ENCODE measurements at places on chromosomes 4 and X. TPM values are rescaled to one million over a fixed set of nuclear protein-coding genes. Genes with fewer than 3 reads are reported as not detected.
A peak's percentile ranks its signal among the peaks of the same experiment; 100 is the strongest.

UGT8 gene
- 0.32 TPM for total RNA-seq

USP26 gene
- not detected for total RNA-seq

GPR82 gene
- total RNA-seq: not detected

MAGEA1 gene
- total RNA-seq: not detected

PDHA2 gene
- not detected for total RNA-seq

MAGEB17 gene
- 0.30 TPM for total RNA-seq

HSFX1 gene
- 2.0 TPM for total RNA-seq

PFKFB1 gene
- 0.35 TPM for total RNA-seq

RPL9 gene
- 532 TPM for total RNA-seq

LARP7 gene
- 52.9 TPM for total RNA-seq

HELT gene
- total RNA-seq: not detected

FGF13 gene
- total RNA-seq: 1.2 TPM

- no peak for DNase-seq
Measured at GRCh38 chr4:182616476-182616875, 300.7 kb downstream of the DCTD start.

DNA sequence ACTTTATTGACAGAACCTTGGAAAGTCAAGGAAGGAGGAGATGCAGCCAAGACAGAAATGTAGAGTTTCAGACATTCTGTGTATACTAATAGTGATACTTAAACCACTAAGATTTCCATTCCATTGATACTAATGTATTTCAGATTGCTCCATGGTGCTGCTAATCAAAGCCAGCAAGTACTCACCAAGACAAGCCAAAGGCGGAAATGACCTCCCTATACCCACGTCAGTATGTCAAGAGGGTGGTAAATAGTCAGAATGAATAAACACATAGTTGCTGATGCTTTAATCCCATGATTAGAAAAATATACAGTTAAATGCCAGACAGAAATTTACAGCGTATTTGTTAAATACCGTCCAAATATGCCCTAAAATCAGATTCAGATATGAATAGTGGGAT is 417.8 kb upstream of the INTU start:
- no peak for DNase-seq

GRCh38 chr4:137694138-137694537 is 161.8 kb upstream of the PCDH18 start:
- DNase-seq: no peak

GRCh38 chr4:110898290-110898689 is 275.4 kb upstream of the PITX2 start:
- no peak for DNase-seq

DNA sequence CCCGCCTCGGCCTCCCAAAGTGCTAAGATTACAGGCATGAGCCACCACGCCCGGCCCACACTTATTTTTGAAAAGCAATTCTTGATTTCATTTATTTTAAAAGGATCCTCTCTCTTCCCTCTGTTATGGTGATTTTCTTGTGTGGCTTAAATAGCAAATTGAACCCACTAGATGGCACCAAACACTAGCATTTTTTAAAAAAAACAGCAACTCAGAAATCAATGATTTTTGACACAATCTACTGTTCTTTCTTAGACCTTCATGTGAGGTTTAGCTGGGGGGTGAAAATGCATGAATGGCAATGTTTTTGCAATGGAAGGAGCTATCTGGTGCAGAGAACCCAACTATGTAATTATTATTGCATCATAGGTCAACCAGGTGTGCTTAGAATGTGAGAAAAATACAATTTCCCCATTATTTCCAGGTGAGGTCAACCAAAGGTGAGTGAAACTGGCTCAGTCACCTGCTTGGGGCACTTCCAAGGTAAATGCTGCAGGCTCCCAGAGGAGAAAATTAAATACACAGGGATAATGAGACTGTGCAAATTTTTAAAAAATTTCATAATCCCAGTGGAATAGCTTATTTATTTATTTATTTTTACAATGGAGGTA is 226.7 kb upstream of the PRKX start:
- no peak for DNase-seq

DNA sequence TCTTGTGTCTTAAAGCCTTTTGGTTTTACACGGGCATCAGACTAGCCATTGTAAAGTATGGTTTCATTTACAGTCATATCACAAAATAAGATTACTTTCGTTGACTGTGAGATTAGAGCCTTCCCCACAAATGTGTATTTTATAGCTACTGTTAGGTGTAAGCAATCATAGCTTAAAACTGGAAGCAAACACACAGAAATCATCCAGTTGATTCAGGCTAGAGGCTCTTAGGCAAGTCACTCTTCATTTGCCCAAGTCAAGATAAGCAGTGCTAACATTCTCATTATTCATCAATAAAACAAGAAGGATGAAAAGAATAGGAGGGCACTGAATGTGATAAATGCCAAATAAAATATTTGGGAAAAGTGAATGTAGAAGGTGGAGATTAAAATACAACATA is 448.7 kb upstream of the FAM241A start:
- no peak for DNase-seq

DNA sequence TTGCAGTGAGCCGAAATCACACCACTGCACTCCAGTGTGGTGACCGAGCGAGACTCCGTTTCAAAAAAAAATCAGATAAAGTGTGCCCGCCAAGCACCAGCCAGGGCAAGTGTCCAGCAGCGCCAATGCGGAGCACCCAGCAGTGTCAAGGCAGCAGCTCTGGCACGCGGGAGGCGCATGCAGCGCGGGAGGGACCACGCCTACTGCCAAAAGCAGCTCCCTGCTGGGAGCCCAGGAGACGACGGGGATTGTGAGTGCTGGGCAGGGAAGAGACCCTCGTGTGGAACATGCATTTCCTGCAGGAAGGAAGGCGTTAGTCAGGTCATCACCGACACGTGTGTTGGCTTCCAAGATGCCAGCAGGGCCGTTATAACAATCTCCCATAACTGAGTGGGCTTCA is 10.4 kb downstream of the FAM53A start:
- no peak for DNase-seq

- no peak for DNase-seq
Measured at GRCh38 chr4:95314573-95314972, 234.2 kb downstream of the UNC5C start.

DNA sequence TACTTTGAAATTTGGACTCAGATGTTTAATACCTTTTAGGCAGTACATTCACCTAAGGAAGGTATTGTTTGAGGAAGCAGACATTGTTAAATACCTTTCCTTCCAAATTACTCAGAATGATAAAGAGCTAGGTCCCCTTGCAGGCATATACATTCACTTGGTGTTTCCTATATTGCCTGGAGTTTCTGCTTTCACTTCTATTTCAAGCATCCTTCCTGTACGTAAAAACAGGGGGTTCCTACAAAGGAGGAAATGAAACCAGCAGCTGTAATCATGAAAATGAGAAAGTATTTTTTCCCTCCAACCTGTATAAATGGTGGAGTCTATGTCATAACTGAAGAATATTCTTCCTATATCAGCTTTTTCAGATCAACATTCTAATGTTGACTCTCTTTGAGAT is 90.4 kb upstream of the RASGEF1B start:
- DNase-seq: no peak

GRCh38 chr4:176549161-176549865 is 229.5 kb downstream of the SPCS3 start:
- DNase-seq: no peak

GRCh38 chrX:39848243-39848642 is 249.5 kb downstream of the BCOR start:
- no peak for DNase-seq

GRCh38 chr4:139619644-139620043 is 46.0 kb upstream of the MGST2 start:
- DNase-seq: no peak

DNA sequence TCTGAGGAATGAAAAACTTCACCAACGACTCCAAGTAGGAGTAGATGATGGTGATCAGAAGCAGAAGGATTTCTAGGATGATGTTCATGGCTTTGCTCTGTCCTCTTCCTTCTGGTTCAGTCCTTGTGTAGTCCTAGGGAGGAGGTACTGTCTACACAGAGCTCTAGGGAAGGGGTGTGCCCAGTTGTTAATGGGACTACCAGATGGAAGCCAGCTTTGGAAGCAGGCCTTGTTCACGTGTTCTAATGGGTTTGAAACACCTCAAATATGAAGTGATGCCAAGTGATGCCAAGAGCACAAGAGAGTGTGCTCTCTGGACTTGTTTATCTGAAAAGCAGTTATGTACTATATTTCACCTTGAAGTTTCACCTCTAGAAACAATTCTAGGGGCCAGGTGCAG is at the start of gene HSD17B13:
Gene HSD17B13 (minus strand): TSS at position 129 of the 400 bp plus-strand sequence. CDS start 41 bp downstream, at position 88.
- no peak for DNase-seq

DNA sequence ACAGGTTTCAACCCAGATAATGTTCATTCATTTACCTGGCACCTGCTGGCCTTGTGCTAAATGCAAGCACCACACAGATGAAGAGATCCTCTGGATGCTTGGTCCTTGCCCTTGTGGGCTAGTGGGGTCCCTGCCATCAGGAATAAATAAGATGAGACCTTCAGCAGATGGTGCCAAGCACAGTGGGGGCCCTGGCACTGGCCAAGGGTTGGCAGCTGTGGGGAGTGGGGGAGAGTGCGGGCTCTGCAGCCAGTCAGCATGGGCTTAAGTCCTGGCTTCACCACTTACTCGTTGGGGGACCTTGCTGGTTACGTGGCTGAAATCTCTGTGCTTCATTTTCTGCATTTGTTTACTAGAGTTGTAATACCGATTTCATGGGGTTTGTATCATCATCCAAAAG is 6.9 kb downstream of the LAP3 start:
- DNase-seq: no peak

- no peak for DNase-seq
Measured at GRCh38 chrX:38205039-38205438, 15.6 kb downstream of the SRPX start.

- DNase-seq: no peak
Measured at GRCh38 chrX:71178908-71179307, 34.3 kb downstream of the NLGN3 start.

DNA sequence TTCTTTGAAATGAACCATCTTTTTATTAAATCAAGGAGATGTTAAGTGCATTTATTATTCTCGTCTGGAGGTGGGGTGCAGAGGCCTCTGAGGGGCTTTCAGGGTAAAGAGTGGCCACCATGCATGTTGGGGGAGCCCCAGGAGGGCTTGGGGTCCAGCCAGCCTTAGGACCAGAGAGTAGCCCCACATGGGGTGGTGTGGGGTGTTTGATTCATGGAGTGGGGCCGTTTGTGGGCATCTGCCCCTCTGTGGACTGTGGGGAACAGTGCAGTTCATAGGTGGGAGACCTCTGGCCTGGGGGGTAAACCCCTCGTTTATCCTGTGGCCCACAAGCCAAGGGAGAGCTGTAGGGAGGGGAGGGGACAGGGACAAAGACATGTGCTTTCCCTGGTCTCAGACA is 26.9 kb downstream of the HTRA3 start:
- peak; percentile 41 for DNase-seq

- DNase-seq: no peak
Measured at GRCh38 chr4:106796876-106797275, 239.2 kb downstream of the DKK2 start.

GRCh38 chr4:174380699-174381439 is 97.2 kb downstream of the CEP44 start:
- DNase-seq: no peak

DNA sequence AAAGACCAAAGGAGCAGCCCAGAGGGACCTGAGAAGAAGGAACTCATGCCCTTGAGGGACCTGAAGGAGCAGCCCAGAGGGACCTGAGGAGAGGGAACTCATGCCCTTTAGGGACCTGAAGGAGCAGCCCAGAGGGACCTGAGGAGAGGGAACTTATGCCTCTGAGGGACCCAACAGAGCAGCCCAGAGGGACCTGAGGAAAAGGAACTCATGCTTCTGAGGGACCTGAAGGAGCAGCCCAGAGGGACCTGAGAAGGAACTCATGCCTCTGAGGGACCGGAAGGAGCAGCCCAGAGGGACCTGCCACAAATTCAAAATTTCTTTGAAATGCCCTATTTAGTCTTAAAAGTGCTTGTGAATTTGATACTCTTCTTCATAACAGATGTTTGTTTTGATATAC is 48.5 kb upstream of the TMEM154 start:
- no peak for DNase-seq

GRCh38 chr4:16687845-16688244 is 210.6 kb downstream of the LDB2 start:
- DNase-seq: no peak

GRCh38 chr4:26030260-26030667 is 116.2 kb downstream of the SMIM20 start:
- no peak for DNase-seq

GRCh38 chrX:152632445-152633097 is 5.1 kb upstream of the GABRQ start:
- no peak for DNase-seq

- no peak for DNase-seq
Measured at GRCh38 chrX:33204889-33205288, 6.5 kb downstream of the DMD start.

- DNase-seq: no peak
Measured at GRCh38 chr4:168241953-168242352, 76.6 kb downstream of the DDX60 start.

DNA sequence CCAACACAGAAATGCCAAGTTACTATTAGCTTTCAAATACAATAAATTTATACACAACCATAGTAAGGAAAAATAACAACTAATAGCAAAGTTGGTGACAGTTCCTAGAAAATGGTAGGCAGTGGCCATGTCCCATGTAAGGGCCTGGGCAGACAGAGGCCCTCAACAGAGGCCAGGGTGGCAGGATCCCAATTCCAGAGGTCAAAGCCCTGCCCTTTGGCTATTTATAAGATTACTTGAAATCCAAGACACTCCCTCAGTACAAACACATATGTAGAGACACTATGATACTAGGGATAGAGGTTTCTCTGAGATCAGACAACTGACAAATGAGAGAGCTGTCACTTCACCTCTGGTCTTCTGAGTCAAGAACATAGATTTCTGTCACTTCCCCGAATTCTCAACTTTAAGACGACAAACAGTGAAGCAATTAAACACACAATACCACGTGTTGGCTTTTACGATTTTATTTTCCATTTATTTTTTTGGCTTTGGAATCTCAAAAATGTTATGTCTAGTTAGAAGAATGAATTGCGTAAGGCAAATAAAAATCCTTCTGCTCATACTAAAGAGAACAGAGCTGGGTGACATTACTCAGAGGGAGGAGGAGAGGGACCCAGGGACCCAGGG is 16.3 kb upstream of the MAOB start:
- no peak for DNase-seq

DNA sequence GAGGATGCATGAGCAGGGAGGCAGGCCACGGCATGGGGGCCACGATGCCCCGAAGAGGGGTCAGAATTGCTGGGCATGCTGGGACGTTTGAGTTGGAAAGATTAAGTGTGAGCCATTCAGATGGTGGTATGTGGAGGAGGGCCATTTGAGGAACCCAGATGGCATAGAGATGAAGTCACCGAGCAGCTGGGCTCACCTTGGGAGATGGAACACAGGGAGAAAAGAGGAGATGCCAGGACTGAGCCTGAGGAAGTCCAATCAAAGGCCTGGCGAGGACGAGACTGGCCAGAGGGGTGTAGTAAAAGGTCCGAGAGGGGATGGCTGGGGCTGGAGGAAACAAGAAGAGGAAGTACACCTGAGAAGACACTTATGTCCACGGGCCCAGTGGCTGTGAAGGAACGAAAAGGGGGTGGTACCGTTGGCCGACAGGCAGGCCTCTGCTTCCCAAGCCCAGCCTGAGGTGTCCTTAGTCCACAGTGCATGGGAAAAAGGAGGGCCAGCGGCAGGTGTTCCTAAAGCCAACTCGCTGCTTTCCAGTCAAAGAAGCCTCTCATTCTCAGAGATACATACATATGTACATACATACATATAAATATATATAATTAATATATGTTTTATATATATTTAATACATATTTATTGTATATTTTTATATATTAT is 54.6 kb upstream of the CLCN4 start:
- peak; percentile 54 for DNase-seq

GRCh38 chrX:40663880-40664630 is 16.7 kb upstream of the CXorf38 start:
- DNase-seq: no peak
